ENCODE measurements at places on chromosomes 12 and 14.
A peak's percentile ranks its signal among the peaks of the same experiment; 100 is the strongest.

DNA sequence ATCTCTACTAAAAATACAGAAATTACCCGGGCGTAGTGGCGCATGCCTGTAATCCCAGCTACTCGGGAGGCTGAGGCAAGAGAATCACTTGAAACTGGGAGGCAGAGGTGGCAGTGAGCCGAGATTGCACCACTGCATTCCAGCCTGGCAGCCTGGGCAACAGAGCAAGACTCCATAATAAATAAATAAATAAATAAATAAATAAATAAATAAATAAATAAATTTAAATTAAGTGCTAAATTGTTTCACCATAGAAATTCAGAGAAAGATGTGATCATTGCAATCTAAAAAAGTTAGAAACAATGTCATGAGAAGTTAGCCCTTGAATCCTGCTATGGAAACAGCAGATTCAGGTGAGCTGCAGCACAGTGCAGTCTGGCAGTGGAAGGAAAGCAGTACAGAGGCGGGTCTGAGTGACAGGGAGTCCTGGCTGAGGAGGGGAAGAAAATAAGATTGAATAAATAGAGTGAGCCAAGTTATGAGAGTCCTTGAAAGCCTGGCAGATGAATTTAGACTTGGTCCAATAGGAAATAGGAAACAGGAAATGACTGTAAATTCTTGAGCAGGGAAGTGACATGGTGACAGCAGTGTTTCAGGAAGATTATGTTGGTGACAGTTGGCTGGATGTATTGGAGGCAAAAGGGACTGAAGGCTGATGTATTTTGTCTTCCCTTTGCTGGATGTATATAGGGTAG lies 241.5 kb downstream of the GXYLT1 start:
- DNase-seq, result no peak

GRCh38 chr12:27083861-27084394 lies 1.6 kb upstream of the C12orf71 start:
- DNase-seq, result no peak

DNA sequence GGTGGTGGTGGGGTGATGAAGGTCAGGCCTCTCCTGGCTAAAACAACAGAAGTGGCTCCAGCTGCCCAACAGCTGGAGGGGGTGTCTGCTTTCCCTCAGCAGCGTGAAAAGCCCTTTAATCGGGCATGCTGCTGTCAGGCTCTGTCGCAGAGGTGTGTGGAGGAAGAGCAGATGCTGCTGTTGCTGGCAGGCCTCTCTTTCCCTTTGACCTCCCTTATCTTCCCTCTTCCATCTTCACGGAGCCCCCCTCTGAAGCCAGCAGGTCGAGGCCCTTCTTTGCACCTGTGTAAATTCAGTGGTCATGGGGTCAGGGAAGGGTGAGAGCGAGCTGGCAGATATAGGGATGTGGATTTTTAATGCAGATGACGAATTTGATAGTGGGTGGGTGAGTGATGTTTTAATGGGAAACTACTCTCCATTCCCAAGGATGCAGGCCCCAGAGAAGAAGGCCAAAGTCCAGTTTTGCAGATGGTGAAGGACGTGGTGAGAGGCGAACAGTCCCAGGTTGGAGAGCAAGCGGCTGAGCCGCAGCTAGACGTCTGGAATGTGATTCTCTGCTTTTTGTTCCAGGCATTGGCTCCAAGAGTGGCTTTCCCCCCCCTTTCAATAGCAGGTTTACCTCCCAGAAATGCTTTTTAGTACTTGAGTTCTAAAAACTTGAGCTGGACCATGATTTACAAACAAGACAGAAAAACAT lies 64.0 kb downstream of the SMOC1 start:
- no peak for DNase-seq

DNA sequence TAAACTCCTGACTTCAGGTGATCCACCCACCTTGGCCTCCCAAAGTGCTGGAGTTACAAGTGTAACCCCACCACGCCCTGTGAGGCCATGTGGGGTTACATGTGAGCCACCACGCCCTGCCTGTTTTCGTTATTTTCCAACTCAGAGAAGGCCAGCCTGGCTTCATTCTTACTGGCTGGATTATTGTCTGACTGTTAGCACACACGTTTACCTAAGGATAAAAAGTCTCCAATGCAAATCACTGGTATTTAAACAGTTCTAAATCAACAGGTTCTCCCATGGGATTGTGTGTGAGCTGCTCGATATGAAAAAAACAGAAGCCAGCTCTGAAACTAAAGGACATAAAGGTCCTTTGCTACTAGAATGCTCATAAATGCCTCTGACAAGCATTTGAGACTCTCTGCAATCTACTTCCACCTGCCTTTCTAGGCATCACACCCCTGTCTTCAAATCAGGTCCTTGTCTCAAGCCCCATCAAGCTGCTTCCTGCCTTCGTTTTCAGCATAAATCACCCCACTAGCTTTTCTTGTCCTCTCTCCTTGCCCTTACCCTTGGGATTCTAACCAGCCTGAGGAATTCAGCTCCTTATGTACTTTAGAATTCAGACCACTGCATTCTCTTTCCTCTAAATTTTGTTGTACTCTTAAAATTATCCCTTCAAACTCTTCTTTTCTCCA lies 265.0 kb downstream of the DUSP6 start:
- DNase-seq, result no peak

DNA sequence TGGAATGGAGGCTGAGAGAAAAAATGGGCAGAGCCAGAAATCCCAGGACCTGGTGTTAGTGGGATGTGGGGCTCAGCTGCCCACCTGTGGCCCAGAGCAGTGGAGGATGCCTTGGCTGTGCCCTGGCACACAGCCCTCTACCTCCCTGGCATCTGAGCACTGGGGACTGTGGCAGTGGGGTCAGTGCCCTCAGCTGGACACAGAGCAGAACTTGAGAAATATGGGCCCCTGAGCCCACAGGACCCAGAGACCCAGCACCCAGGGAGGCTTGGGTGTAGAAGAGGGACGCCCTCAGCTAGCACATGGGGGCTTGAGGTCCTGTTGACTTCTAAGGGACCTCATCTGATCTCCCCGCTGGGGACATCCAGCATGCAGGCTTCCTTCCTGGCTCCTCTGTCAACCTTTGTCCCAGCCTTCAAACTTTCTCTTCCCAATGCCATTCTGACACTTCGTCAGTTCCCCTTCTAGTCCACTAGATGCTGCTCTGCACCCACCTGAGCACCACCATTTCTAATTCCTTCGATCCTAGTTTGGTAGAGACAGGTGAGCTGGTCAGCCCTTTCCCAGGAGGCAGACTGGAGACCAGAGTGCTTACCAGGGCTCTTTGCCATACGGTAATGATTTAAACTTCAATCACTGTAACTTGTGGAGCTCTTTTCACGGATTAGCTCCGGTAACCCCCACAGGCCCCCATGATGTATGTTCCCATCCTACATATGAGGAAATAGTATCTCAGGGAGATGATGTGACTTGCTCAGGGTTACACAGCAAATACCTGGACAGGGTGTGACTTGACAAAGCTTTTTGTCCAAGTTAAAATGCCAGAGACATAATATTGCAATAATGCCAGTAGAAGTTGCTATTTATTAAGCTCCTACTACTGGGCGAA lies 143.7 kb downstream of the ASCL4 start:
- no peak for DNase-seq

DNA sequence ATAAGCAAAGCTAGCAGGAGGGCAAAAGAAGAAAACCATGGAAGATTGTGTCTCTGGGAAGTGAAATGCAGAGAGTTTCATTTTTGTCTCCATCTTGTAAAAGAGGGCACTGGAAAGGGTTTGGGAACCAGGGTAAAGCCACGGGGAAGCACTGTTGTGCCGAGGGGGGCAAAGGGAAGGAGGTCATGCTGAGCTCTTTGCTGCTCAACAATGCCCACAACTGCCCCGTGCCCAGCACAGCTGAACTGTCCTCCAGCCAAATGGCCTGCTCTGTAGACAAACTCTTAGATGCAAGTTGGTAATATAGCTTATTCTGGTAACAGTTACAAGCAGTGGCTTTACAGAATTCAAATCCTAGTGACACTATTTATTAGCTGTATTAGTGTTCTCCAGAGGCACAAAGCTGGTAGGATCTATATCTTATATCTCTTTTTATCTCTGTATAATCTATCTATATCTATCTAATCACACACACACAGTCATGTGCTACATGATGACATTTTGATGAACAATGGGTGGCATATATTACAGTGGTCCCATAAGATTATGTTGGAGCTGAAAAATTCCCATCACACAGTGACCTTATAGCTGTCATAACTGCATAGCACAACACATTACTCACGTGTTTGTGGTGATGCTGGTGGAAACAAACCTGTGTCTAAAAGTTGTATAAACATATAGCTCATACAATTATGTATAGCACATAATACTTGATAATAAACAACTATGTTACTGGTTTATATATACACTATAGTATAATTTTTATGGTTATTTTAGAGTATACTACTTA lies 203.4 kb upstream of the DDHD1 start:
- no peak for DNase-seq

GRCh38 chr12:92520511-92520910 lies 182.3 kb upstream of the PLEKHG7 start:
- no peak for DNase-seq

- no peak for DNase-seq
Observed at GRCh38 chr12:93229494-93230325, 148.0 kb upstream of the NUDT4 start.

DNA sequence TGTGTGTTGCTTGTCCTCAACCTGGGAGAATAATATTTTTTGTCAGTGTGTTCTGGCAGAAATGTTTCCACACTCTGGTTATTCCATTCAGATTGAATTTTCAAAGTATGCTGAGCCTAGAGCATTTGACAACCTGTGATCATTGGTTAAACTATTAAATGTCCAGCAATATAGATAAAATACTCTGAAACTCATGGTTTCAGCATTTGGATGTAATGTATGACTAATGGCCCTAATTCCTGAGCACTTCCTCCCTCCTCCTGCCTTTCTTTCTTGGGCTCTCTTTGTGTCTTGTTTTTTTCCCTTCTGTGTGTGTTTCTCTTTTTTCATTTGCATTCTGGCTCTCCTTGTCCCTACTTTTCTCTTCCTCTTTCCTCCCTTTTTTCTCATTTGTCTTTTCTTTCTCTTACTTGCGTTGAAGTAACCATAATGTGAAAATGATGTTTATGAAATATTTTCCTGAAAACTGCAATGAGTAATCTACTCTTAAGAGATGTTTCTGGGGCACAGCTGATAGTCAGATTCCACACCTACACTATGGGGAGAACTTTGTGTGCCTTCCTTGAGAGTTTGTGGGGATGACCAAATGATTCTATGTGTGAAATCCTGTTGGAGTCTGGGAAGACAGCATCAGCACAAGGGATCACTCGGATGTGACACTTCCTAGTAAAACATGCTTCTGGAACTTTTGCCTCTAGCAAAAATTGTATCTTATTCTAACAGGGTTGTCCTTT lies 74.6 kb downstream of the FRMD6 start:
- no peak for DNase-seq

DNA sequence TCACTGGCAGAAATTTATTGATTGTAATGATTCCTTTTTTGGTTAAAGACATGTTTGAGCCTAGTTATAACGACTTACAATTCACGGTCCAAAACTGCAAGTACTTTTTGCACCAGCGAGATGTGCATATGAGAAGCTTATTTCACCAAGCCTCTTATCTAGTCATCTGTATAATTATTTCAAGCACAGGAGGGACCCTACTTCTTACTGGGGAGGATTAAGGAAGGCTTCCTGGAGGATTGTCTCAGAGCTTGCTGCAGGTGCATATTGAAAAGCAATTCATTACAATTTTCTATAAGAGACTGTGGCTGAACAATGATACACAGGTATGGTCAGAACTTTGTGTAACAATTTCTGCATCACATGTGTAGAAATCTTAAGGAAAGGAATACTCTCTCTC lies 152.9 kb downstream of the CAND1 start:
- no peak for DNase-seq

DNA sequence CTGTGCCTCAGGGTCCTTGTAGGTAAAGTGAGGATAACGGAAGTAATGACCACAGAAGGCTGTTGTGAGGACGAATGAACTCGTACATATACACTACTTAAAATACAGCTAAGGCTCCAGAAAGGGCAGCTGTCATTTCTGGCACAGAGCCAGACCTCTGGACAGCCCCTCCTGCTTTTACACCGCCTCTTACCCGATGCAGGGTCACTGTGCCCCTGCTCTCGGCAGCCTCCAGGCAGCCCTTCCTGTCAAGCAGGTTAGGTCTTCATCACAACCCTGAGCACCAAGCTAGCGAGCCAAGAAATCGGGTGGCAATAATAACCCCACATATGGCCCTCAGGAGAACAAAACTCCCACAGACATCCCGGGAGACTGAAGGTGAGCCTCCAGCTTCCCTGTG lies 8.5 kb downstream of the TMEM229B start:
- DNase-seq, result peak; percentile 62

Data from breast epithelium (tissue), 4 donors.